Thymus (tissue), 14 donors: ENCODE measurements at places on chromosomes 3 and 15.

DNA sequence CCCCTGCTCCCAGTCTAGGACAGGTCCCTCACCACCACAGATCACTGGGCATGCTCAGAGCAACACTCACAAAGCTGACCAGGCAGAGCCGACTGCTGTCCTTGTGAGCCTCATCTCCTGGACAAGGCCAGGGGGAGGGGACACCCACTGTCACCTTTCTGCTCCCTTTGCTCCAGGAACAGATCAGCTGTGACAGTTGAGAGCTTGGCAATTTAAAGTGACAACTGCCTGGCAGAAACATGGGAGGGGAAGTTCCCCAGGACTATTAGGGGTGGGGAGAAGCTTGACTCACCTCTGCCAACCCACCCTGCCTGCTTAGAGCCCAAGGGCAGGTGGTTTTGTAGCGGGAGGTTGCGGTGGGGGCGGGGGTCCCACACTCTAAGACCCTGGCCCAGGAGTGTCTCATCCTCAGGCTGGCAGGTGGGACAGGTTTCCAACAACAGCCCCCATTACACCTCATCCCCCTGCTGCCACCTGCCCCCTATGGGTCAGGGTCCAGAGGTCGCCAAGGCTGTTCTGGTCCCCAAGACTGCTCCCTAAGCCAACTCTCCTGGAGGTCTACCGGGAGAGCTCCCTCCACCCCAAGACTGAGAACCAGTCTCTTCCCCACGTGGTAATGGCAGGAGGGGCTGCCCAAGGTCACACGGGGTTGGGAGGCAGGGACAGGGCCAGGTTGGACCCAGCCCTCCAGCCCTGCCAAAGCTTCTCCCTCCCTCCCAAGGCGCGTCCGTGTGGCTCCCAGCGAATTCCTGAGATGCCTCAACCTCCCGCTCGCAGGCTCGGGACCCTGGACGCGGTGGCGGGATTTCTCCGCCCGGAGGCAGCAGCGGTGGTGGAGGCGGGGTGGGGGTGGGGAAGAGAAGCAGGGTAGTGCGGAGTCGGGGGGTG lies 80.4 kb downstream of the IQSEC1 start:
- no peak for DNase-seq

DNA sequence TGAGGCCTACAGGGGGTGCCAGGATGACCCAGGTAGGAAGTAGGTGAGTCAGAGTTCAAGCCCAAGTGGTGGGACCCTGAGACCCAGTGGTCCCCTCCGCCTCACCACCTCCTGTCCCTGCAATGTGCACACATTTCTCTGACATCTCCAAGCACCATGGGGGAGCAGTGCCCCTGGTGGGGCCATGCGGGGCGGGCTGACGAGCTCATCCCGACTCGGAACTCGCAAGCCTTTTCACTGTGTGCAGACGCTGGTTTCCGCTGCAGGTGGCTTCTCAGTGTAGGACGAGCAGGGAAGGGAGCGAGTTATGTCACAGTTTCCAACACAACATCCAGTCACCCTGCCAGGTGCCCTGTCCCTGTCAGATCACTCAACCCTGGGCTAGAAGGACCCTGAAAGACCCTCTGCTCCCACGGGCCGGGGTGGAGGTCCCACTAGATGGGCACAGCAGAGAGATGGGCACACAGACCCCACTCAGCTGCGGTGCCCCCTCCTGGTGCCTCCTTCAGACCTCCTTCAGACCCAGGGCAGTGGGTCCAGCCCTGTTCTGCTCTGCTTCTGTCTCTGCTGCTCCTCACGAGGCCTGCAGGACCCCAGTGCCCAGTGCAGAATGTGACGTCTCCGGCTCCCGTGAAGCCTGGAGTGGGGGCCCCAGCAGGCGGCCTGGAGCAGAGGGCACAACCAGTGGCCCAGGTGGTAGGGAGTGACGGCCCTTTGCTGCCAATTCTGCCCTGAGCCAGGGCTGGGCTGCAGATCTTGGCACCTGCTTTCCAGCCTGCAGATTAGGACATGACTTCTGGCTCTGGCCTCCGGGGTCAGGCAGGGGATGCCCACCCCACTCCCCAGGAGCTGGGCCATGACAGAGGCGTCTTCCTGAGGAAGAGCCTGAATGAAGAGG lies 102.0 kb upstream of the RPL32 start:
- no peak for DNase-seq

DNA sequence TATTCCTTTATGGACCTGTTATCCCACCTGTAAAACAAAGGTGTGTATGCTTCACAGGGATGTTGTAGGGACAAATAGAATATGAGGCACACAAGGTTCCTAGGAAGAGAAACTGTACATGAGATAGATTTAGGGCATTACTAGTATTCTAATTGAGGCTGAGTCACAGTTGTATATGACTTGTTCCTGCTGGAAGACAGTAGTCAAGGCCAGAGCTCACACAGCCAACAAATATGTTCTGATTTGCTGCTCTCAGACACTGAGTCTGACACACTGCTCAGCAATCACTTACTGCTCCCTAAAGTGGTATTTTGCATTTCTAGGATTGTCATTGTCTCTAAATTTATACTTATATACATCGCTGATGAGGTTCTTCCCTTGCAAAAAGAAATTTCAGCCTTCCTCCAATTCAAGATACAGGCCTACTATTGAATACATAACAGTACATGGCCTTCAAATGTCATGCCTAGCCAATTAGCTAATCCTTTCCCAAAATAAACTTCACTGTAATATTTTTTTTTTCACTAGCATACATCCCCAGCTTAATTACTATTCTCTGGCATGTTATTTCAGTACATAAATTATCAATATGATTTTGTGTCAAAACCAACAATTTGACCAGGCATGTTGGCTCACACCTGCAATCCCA lies 69.8 kb downstream of the TIGIT start:
- DNase-seq: no peak

DNA sequence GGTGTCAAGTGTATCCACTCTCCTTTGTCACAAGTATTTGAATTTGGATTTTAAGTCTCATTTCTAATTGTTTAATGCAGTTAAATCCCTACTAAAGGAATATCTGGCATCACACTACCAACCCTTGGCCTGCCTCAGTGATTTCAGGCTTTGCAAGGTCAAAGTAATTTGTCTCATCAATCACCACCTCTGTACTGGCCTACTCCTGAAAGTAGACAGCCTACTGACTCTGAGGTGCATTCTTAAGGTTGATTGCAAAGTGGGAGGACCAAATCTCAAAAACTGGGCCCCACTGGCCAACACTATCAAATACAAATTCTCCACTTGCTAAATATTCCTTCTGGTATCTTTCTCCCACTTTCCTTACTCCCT lies 851 bp upstream of the TEX55 start:
- no peak for DNase-seq

GRCh38 chr3:20405744-20406143 lies 219.7 kb upstream of the SGO1 start:
- no peak for DNase-seq

DNA sequence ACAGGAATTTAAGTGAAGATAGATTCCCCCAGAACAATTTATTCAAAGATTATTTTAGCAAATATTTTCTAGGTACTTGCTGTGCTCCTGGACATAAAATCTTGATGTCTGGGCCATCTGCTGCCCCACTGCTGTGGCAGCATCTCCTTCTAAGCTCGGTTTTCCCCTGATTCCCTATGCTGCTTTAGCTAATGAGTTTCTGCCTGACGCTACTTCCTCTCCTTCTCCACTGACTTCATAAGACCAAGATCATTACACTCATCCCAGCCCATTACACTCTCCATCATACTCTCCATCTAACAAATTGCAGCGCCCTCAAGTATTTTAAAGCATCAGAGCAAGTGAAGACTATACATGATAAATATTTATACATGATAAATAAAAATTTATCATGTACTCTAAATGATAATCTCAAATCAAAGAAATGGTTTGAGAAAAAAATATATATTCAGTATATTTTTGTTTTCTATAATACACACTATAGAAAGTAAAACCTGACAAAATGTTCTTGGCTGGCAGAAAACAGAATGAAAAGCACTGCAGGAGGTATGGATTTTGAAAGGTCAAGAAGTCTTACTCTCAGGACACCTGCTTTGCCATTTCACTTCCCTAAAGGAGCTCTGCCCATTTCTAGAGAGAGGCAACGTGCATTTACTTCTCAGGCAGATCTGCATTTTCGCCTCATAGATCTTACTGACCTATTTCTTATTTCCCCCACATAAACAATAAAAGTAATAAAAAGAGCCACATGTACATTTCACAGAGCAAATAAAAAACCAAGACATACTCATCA lies 232.0 kb downstream of the KCNMB2 start:
- DNase-seq: no peak

DNA sequence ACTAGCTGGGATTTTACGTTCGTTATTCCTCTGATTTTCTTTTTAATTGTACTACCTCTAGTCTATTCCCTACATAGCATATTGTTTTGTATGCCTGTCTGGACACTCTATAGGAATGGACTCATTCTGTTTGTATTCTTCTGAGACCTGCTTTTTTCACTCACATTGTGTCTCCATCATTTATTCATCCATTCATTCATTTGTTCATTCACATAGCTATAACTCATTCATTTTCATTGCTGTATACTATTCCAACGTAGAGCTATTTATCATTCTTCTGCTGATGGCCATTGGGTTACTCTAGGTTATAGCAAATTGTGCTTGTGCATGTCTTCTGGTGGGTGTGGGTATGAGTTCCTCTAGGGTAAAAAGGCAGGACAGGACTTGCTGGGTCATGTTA lies 74.0 kb upstream of the SLC6A6 start:
- DNase-seq: no peak

GRCh38 chr3:195159814-195160165 lies 111.2 kb downstream of the XXYLT1 start:
- no peak for DNase-seq
